A549 treated with Mapracorat at 1 μM for 4 hours (cell line): ENCODE measurements at places on chromosomes 3 and 15. TPM values are rescaled to one million over a fixed set of nuclear protein-coding genes. Genes with fewer than 3 reads are reported as not detected.

TMCO5A gene
- total RNA-seq: not detected in 5 replicates

PLA2G4E gene
- total RNA-seq: not detected in 5 replicates

RAB27A gene
- 9.5 to 12.4 TPM (median 11.9 TPM) in 5 replicates for total RNA-seq

ABHD14A gene
- total RNA-seq: 11.7 to 16.1 TPM (median 14.4 TPM) in 5 replicates

LRTM1 gene
- total RNA-seq: not detected in 5 replicates

SLC9C1 gene
- total RNA-seq: not detected in 5 replicates

CYP1A1 gene
- total RNA-seq: 1.2 to 2.2 TPM (median 1.6 TPM) in 5 replicates

FES gene
- 0.43 to 1.0 TPM (median 0.78 TPM) in 5 replicates for total RNA-seq

LTK gene
- 0.06 to 0.07 TPM (median 0.06 TPM) in 3 of 5 replicates, not detected in the others for total RNA-seq
